Hematopoietic multipotent progenitor cell treated with erythropoietin and hydrocortisone succinate and interleukin-3 and kit ligand, for 4 days (in vitro differentiated cells): ENCODE measurements at places on chromosomes 16 and 17.
A peak's percentile ranks its signal among the peaks of the same experiment; 100 is the strongest.

DNA sequence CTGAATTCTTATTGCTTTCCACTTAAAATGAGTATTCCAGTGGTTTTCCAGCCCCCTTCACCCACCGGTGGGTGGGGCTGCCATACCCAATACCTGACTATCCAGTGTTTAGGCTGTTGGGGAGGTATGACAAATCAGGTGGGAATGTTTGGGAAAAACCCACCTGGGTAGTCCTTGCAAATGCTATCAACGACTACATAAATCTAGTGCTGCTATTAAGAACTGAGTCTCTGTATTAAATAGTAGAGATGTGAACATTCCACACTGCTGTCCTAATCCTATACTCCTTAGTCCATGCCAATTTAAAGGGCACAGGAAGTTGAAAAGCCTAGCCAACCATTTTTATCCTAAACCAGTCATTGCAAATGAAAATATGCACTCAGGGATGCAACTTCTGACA is 126.6 kb downstream of the AXIN2 start:
- no peak for DNase-seq

DNA sequence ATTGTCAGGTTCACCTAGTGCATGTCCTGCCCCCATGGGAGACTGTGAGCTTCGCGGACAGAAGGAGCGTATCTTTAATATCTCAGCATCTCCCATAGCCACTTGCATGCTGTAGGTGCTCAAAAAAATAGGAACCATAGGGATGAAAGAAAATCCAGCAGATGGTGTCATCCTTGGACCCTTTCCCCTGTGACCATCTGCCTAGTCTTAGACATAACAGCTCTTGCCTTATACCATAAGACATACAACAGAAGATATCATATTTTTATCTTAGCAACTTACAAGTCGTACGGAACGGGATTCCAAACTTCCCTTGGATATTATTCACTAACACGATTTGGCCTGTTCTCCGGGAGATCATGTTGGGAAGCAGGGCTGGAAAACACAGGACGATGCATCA is 14.5 kb downstream of the DHRS7C start:
- DNase-seq = no peak

DNA sequence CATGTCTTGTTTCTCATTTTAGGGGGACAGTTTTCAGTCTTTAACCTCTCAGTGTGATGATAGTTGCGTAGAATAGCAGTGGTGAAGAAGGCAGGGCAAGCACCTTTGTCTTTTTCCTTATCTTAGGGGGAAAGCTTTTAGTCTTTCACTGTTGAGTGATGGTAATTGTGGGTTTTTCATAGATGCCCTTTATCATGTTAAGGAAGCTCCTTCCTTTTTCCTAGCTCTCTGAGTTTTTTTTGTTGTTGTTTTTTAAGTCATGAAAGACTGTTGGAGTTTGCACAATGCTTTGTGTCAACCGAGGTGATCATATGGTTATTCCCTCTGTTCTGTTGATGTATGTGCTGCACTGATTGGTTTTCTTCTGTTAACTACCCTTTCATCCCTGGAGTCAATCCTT is 15.7 kb downstream of the NOL11 start:
- no peak for DNase-seq

DNA sequence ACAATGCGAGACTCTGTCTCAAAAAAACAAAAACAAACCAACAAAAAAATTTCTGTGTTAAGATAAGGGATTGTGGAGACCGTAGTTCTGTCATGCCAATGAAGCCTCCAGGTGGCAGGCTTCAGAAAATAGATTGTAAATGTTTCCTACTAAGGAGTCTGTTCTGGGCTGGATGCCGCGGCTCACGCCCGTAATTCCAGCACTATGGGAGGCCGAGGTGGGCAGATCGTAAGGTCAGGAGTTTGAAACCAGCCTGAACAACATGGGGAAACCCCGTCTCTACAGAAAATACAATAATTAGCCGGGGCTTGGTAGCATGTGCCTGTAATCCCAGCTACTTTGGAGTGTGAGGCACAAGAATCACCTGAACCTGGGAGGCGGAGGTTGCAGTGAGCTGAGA is 4.4 kb upstream of the SNX29 start:
- DNase-seq = peak; percentile 61

DNA sequence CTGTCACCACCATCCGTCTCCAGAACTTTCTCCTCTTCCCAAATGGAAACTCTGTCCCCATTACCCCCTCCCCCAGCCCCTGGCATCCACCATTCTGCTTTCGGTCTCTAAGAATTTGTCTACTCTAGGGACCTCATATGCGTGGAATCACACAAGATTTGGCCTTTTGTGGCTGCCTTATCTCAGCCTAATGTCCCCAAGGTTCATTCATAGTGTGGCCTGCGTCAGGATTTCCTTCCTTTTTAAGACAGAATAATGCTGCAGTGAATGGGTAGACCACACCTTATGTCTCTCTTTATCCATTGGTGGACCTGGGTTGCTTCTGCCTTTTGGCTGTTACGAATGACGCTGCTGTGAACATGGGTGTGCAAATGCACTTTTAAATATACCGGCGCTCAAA is 139.7 kb upstream of the PLCG2 start:
- DNase-seq = peak; percentile 72

DNA sequence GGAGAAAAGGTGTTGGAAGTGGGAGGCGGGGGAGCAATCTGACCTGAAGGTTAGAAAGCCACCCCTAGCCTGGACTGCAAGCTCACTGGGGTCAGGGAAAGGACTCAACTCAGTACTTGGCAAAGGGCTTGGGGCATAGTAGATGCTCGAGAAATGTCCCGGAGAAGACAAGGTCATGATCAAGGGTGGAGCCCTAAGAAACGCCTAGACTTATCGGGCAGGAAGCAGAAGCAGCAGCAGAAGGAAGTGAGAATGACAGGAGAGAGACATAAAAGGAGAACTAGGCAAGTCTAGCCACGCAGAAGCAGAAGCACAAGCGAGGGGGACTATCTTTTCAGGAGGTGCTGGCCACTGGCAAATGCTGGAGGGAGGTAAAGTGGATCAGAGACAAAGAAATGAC is 10.2 kb downstream of the COTL1 start:
- peak; percentile 95 for DNase-seq
